ENCODE measurements at places on chromosomes 5 and 9. TPM values are rescaled to one million over a fixed set of nuclear protein-coding genes. Genes with fewer than 3 reads are reported as not detected.

Gene TAF11L3
- total RNA-seq, result not detected

Gene GAS1
- 0.15 TPM for total RNA-seq

Gene PNPLA7
- total RNA-seq, result 0.60 TPM

Gene HTR4
- 0.08 TPM for total RNA-seq

Gene KIF20A
- 17.1 TPM for total RNA-seq

Gene FKTN
- total RNA-seq, result 15.1 TPM

Gene IL13
- not detected for total RNA-seq

Gene FGF1
- 3.8 TPM for total RNA-seq

Gene C5orf52
- total RNA-seq, result not detected

Gene CCL19
- not detected for total RNA-seq

Gene SPATA31E1
- total RNA-seq, result not detected

Gene GABRA1
- total RNA-seq, result not detected

Gene STING1
- total RNA-seq, result 47.8 TPM

Gene NUDT2
- 27.5 TPM for total RNA-seq

Gene CNTNAP3B
- 25.9 TPM for total RNA-seq

Gene RIC1
- 43.5 TPM for total RNA-seq

Gene DBH
- not detected for total RNA-seq

Gene GLIPR2
- total RNA-seq, result 105 TPM

Gene CCL21
- total RNA-seq, result not detected

Gene DND1
- not detected for total RNA-seq

Gene KCNV2
- not detected for total RNA-seq

Gene FOXD4L3
- total RNA-seq, result not detected

Gene OBP2B
- not detected for total RNA-seq

Gene UNC13B
- 22.3 TPM for total RNA-seq

Gene FOXI1
- total RNA-seq, result not detected

Gene LSM11
- total RNA-seq, result 4.7 TPM

Gene SPATA31C1
- not detected for total RNA-seq

Gene OTP
- not detected for total RNA-seq

Gene TESK1
- 5.7 TPM for total RNA-seq

Gene SOX30
- not detected for total RNA-seq

Gene PRLR
- 0.08 TPM for total RNA-seq

Gene HMHB1
- not detected for total RNA-seq
